ENCODE measurements at places on chromosomes 5 and 9.

DNA sequence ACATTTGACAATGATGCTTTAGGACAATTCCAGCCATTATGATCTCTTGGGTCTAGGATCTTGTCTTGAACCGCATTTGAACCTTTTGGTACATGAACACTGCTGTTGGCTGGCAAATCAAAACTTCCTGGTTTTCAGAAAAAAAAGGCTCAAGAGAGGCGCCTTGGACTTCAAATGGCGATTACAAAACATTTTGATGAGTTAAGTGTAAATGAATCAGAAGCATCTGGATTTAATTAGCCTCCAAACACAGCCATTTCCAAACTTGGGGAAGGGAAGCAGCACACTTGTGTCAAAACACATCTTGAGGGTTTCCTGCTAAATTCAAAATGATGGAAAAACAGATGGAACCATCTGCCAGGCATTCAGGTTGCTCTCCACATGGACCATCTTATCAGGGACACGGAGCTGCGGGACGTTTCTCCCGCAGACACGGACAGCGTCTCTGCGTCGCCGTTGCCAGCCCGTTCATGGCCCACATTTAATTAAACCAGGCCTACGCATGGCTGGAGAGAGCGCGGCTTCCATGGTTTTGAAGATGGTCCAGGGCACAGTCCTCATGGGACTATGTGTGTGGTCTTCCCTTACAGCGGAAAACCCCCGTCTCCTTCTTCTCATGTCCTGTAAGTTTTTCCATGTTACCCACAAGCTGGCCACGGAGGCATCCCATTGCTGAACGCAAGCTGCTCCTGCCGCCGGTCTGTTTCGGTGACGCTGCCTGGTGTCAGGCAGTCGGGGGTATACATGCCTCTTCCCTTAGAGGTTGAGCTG is 55.8 kb upstream of the PTCH1 start:
- DNase-seq: no peak

DNA sequence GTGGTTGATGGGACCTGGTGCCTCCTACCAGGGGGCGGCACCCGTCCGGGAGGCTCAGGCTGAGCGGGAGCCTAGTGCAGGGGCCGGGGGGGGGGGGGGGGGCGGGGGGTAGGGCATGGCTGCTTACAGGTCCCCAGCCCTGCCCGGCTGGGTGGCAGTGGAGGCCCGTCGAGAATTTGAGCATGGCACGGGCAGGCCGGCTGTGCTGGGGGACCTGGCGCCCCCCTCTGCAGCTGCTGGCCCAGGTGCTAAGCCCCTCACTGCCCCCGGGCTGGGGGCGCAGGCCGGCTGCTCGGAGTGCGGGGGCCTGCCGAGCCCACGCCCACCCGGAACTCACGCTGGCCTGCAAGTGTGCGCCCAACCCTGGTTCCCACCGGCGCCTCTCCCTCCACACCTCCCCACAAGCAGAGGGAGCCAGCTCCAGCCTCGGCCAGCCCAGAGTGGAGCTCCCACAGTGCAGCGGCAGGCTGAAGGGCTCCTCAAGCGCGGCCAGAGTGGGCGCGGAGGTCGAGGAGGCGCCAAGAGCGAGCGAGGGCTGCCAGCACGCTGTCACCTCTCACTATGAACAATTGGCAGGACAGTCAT is 77.7 kb downstream of the LMNB1 start:
- DNase-seq: no peak

DNA sequence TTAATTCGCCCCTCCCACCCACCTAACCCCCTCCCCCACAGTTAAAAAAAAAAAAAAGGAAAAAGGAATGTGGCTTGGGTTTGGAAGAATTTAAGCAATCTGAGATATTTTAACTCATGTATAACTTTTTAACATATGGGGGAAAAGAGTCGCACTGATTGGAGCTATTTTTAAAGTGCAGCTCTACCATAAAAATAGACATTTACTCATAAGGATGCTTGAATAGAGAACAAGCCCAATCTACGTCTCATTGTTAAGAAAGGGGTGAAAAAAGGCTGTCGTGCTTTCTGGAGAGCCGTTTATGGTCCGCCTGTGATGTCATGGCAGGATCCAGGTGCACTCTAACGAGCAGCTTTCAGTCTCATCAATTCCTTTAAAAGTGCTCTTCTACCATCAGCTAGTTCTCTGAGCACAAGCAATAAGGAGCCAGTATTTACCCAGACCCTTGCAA is 142.4 kb downstream of the ELAVL2 start:
- no peak for DNase-seq

GRCh38 chr5:76720988-76721569 is 5.2 kb downstream of the F2R start:
- DNase-seq: no peak

DNA sequence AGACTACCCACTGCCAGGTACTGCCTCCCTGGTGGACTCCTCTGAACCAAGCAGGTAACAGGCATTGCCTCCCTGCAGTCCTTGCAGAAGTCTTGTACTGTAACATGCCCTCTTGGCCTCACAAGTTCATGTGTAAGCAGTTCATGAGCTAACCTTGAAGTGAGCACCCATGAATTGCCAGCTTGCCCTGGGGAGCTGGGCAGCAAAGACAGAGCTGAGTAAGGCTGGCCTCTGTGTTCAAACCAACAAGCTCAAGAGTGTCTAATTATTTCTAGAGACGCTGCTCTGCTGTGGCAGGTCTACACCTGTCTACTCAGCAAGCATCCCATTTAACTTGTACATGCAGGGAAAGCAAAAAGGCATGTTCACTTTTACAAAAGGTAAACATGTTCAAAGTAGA is 113.5 kb downstream of the FEM1C start:
- DNase-seq: no peak

DNA sequence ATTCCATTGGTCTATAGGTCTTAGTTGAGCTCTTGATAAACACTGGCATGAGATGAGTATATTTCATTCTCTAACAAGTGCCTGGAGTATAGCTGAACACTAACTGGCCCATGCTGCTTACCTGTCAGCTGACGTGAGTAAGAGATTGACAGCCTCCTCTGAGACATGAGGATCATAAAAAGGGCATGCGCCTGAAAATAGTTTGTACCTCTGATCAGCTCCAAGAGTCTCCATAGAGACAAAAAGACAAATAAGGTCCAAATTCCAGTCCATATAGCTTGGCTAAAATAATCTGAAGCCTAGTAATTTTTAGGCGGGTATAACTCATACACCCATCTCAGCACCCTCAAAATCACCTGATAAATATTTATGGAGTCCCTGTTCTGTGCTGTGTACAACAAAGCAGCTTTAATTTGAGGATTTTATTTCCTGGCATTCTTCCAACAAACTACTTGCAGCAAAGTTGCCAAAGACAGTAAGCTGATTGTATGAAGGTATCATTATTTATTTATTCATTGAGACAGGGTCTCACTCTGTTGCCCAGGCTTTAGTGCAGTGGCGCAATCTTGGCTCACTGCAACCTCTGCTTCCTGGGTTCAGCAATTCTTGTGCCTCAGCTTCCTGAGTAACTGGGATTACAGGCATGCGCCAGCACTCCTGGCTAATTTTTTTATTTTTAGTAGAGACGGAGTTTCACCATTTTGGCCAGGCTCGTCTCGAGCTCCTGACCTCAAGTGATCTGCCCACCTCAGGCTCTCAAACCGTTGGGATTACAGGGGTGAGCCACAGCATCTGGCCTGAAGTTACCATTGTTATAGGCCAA is 16.2 kb upstream of the FSD1L start:
- DNase-seq: no peak

DNA sequence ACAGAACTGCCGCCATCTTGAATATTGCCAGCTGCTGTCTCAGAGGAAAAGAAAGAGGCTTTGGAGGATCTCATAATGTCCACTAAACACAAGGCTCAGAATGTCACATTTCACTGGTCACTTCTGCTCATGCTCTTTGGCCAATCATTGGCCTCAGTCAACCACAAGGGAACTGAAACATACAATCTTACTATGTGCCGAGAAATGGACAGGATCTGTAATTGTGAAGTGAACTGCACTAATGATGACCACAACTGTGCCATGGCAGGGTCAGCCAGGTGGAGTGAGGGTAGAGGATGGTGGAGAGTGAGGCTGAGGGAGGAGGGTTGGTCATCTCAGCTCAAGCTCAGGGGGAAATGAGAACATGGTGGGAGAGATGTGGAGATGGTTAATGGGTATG is 32.8 kb downstream of the GDNF start:
- no peak for DNase-seq

- DNase-seq: no peak
Measured at GRCh38 chr5:2674456-2674855, 77.0 kb downstream of the IRX2 start.

DNA sequence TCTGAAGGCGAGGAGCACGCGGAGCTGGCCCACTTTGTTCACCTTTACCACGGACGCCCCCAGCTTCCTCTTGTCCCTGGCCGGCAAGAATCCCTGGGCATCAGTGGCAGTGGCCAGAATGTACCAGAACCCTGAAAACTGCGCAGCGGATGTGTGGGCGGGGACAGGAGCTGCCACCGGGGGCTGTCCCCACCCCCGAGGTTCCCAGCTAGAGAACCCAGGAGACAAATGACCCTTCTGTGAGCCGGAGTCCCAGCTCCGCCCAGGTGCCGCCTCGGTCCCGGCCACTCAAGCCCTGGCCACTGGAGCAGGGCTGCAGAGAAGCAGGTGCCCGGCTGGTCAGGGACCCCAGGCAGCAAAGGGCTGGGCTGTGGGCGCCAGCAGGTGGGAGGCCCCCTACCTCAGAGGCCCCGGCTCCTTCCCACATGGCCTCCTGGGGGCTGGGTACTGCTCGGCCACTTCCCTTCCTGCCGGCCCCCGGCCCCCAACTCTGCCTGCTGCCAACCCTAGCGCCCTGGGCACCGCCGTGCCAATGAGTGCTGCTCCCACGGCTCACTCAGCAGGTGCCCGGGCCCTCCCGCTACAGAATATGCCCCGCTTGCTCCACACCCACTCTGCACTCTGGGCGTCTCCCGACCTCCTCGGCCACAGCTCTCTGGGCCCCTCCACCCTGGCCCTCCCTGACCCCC is 713 bp downstream of the LCN10 start:
- no peak for DNase-seq

DNA sequence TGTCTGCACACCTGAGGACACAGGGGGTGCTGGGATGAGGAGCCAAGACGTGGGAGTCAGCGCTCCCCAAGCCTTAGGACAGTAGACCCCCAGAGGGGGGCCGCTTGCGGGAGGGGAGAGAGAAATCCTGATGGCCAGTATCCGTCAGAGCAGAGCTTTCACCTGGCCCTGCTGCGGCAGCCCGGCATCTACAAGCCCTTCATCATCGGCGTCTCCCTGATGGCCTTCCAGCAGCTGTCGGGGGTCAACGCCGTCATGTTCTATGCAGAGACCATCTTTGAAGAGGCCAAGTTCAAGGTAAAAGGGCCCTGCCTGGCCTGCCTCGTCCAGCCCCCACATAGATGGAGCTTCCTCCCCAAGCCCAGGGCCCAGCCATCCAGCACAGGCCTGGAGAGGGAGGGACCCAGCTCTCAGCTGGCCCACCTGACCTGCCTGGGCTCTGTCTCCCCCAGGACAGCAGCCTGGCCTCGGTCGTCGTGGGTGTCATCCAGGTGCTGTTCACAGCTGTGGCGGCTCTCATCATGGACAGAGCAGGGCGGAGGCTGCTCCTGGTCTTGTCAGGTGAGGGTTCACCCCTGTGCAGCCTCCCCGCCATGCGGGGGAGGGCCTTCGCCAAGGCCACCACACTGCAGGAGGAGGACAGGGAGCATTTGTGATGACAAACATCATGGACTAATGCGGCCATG is 6.7 kb downstream of the SLC2A8 start:
- no peak for DNase-seq

DNA sequence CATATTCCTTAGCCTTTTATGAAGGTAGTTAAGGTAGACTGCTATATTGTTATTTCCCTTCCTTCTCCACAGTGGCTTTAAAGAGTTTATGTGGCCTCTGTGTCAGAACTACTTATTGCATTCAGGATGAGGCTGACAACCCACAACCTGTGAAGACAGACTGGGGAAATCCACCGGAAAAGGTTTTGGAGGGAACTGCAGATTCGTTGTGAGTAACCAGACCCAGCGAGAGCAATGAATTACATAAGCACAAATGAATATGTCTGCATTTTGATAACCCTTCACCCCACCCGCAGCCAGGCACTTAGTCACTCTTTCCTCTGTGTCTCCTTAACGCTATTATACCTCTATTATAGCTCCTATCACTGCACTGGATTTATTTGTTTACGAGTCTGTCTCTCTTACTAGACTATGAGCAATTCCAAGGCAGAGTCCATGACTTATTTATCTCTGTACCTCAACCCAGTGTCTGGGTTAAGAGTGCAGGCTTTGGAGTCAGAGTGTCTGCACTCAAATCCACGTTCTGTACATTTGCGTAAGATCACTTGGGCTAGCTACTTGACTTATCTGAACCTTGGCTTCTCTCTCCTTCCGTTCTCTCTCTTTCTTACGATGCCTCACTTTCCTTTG is 19.2 kb downstream of the KCTD16 start:
- DNase-seq: no peak

- peak; percentile 12 for DNase-seq
Measured at GRCh38 chr9:133238272-133238850, 29.3 kb upstream of the OBP2B start.

DNA sequence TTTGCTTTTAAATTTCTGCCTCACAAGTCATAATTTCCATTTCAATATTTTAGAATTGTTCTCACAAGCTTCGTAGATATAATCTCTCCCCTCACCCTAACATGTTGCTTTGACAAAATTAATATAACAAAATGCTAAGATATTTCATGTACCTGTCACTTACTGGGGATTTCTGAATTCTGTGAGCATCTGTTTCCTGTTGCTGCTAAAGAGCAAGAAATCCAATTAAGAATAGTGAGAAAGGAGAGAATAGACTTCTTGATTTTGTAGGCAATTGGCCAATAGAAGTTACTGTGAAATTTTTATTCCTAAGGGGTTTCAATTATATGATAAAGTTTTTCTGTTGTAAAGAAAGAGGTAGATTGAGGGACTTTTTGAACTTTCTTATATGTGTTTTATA is 796.5 kb upstream of the ARRDC3 start:
- DNase-seq: no peak

DNA sequence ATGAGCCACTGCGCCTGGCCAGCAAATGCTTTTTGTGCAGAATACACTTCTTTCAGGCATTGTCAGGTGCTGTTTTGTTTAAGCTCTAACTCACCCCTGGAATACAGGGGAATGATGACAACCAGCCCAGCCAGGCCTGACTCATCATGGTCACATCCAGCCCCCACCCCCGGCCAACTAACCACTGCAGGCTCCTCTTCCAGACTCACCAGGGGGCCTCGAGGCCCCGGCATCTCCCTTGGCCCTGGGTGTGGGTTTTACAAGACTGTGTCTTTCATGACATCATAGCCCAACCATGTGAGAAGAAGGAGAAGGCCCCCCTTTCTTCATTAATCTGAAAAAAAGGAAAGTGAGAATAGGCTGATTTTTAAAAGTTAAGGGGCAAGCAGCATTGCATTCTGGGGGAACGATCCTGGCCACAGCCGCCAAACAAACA is 35.5 kb downstream of the OLFML2A start:
- DNase-seq: peak; percentile 88

DNA sequence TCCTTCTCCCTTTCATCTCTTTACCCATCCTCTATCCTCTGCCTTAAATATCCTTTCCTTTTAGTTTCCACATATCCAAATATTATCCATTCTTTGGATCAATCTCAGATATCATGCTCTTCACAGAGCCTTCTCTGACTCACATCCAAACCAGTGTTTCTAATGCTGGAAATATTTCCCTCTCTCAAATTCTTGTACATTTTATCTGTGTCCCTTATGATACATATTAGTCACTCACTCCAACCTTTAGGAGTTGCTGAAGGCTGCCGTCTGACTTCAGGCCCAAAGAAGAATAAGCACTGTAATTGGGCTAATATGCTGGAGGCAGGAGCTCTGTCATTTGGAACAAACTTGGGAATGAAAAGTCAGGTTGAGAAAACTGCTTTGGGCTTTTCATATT is 156.4 kb upstream of the RUSC2 start:
- DNase-seq: no peak

GRCh38 chr9:113393281-113393680 is 7.8 kb downstream of the ALAD start:
- no peak for DNase-seq

GRCh38 chr9:129895376-129896268 is 60.4 kb downstream of the USP20 start:
- no peak for DNase-seq

Measured in retinal pigment epithelial cell (primary cell).